ENCODE measurements at places on chromosomes 2 and 18.

DNA sequence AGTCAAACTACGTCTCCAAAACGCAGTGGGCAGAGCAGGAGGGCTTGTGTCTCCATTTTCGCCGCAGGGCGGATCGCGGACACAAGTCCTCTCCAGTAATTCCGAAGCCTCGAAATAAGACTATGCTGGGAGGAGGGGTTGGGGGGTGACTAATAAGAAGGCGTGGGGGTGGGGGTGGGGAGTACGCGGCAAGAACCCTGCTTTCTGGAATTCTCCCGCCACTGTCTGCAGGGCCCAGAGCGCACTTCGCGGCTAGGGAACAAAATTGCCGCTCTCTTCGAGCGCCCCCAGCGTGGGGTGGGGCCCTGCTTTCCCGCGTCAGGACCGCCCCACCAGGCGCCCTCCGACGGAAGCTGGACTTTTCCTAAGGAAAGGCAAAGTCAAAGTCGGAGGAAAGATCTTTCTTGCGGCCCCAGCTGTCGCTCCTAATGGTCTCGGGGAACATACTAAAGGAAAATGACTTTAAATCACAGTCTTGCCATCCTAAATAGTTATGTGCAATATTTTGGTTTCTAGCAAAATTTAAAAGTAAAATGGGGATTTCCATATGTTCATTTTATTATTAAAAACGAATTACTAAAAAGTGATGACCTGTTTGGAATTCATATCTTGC is 11.9 kb downstream of the NR4A2 start:
- DNase-seq: no peak

- no peak for DNase-seq
These were observed 41.7 kb upstream of the RND3 start for GRCh38 chr2:150528861-150529801.

DNA sequence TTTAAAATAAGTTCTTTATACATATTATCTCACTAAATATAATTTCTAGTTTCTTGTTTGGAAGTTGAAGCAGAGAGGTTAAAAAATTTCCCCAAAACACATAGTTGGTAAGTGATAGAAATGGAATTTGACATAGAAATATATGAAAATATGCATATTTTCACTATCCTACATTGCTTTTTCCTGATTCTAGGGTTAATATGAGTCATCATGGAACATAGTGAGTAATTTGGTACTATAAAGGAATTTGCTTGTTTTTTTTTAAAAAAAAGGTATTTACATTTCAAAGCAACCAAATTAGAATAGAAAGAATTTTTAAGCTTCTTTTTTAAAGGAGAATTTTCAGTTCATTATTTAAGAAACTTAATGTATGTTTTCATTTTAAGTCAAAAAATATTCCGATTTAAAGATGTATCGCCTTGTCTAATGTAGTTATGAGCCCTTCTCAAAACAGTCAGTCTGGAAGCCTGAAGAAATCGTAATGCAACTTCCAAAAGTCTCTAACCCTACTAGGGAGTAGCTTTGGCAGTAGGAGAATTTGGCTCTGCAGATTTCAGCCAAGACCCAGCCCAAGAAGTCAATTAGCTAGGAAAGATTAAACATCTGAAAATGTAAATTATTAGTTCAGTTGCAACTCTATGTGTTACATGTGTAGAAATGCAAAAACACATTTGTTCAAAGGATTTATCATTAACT is 147.3 kb downstream of the RDH14 start:
- DNase-seq: no peak

- no peak for DNase-seq
These were observed 1.5 kb downstream of the GAREM1 start for GRCh38 chr18:32469190-32469651.

- no peak for DNase-seq
These were observed 487.5 kb downstream of the SUCLG1 start for GRCh38 chr2:83971547-83971946.

DNA sequence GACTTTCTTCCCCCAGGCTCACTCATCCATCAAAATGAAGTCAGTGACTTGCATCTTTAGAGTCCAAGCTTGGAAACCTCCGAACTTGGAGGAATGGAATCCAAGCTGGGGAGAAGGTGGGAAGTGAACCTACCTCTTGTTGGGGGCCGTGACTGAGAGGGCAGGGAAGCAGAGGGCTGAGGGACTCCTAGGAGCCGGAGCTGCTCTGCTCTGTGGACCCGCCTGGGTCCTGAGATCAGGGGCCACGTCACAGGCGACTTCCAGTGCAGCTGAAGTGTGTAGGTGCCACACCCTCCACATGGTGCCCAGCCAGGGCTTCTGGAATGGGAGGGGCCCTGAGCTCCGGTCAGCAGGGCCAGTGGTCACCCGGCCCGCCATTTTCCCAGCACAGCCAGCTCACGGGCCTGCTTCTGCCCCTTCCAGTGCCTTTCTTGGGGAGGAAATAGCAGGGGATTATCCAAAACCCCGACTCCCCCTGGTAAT is 63.4 kb upstream of the OTOS start:
- no peak for DNase-seq

DNA sequence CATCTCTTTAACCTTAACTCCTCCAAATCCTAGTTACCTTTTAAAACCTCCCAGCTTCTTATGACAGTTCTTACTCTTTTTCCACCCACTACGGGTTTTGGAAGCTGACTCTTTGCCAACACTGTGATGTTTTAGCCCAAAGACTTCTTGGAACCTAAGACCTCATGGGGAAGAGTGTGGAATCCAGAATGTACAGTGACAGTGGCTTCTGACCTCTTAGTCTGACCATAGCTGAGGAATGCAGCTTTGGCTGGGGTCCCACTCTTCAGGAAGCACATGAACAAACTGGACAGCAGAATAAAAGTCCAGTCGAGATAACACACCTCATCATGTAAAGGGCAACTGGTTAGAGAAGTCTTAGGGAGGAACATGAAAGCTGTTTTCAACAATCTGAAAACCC is 161.1 kb upstream of the PKDCC start:
- no peak for DNase-seq

Measured in cortex of kidney (tissue), 1 donor.